Stimulated activated naive CD4-positive, alpha-beta T cell treated with Interleukin-2 at 50 U/mL for 16 hours (primary cell): ENCODE measurements at places on chromosomes 7 and 10.

DNA sequence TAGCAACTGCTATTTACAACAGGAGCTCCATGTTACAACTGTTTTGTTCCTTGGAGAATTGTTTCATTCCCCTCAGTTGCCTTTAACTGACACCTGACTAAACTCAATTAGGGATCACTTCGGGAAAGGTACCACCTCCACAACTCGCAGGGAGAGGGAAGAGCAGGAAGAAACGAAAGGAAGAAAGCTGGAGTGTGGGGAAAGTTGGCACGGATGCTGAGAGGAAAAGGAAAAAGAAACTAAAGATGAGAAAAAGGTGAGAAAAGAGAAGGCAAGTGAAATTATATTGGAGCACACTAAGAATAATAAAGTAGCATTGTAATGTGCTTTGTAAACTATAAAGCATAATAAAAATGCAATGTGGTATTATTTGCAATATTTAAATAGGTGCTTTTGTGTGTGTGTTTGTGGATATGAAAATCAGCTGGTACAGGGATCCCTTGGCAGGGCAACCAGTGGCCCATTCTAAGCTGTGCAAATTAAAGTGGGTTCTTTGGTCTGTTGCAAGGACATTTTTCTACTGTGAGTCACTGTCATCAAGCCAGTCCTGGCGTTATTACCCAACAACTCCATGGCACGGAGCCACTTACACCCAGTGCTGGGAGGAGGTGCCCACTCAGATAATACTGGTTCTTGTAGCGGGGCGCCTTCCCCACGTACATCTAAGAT is 45.9 kb downstream of the HIPK2 start:
- DNase-seq = no peak

- DNase-seq = no peak
Measured at GRCh38 chr7:77757589-77757988, 40.6 kb downstream of the TMEM60 start.

DNA sequence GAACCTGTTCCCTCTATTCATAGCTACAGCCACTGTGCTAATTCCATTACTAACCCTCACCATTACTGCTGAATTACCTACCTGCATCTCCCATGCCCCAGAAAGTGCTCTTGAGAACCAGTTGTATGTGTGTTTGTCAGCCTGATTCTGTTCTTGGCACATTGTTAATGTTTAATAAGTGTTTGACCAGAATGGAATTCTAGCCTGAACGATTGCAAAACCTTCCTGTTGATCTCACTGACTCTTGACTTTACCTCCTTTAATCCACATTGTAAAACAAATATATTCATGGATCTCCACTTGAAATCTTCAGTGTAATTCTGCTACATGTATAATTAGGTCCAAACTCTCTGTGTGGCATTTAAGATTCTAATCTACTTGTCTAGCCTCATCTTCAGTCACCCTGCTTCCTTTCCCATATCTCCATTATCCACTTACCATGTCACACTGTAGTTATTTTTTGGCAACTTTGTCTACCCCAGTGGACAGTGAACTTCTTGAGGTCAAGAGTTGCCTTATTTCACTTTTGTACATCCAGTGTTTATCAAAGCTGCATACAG is 4.9 kb downstream of the ZNF277 start:
- DNase-seq = no peak

DNA sequence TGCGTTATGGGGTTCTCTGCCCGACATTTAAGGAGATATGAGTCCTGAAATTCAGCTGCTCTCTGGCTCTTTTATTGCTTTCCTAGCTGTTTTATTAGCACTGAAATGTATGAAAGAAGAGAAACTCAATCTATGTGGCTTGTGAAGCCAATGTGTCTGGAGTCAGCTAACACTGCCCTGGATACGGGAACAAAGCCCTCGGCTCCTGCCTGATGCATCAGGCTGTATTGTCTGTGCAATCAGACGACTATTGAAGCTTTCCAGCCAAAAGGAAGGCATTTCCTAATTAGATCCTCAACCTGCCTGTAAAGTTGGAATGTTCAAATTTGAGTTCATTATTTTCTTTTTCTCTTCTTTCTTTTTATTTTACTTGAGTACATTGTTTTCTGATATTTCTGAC is 22.0 kb upstream of the TM9SF3 start:
- no peak for DNase-seq

DNA sequence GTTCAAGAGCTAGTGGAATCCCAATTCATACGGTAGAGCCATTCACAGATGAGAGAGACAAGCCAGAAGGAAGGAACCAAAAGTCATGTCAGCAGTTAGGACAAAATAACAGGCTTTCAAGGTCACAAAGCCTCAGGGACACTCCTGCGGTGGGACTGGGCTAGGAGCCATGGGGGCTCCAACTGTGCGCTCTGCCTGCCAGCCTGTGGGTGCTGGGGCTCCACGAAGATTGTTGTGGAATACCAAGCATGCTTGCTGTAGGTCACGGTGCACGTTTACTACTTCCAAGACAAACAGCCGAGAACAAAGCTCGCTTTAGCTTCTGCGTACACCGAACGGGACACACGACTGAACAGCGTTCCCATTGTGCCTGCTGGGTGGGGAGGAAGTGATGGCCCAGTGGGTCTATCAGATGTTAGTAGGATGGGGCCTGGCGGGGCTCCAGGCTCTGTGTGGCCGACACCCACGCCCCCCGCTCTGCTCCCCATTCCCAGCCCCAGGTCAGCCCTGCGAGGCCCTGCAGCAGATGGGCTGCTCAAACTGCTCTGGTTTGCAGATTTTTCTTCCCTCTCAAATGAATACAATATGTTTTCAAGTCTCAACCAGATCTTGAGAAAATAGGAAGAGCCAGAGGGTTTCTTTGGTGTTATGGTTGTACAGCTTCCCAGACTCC is 158.9 kb downstream of the EGFR start:
- DNase-seq = no peak

- DNase-seq = no peak
Measured at GRCh38 chr7:140074780-140075179, 12.0 kb upstream of the PARP12 start.

DNA sequence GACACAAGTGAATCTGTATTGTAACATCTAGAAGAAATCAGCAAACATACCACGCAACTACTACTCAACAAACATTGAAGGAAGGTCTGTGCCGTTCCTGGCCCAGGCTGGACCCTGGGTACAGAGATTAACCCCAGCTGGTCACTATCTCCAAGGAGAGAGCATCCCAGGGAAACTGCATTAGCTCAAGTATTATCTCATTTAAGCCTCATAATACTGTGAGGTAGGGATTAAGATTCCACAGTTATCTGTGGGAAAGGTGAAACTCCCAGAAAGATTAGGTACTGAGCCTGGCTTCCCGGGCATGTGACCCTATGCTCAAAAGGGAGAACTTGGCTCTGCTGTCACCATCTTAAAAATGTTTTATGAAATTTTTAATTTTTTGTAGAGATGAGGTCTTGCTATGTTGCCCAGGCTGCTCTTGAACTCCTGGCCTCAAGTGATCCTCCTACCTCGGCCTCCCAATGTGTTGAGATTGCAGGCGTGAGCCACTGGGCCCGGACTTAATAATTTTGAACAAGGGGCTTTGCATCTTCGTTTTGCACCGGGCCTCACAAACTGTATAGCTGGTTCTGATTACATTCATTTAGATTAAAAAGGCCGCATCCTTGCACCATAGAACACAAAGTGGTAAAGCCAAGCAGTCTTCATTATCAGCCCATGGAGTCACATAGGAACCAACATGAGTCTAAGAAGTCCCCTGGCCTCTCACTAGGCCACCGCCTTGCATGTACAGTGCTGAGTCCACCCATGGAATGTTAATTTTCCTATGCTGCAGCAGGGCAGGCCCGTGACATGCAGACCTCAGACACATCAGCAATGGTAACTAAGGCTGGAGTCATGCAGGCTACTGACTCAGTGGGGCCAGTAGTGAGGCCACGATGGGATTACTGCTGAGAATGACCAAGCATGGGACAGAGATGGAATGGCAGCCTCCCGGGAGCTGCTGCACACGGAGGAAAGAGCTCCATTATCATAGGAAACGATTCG is 5.5 kb upstream of the CTBP2 start:
- no peak for DNase-seq

- no peak for DNase-seq
Measured at GRCh38 chr7:2843191-2843685, 870 bp downstream of the GNA12 start.

GRCh38 chr10:3429676-3430075 is 257.1 kb upstream of the PITRM1 start:
- DNase-seq = no peak

DNA sequence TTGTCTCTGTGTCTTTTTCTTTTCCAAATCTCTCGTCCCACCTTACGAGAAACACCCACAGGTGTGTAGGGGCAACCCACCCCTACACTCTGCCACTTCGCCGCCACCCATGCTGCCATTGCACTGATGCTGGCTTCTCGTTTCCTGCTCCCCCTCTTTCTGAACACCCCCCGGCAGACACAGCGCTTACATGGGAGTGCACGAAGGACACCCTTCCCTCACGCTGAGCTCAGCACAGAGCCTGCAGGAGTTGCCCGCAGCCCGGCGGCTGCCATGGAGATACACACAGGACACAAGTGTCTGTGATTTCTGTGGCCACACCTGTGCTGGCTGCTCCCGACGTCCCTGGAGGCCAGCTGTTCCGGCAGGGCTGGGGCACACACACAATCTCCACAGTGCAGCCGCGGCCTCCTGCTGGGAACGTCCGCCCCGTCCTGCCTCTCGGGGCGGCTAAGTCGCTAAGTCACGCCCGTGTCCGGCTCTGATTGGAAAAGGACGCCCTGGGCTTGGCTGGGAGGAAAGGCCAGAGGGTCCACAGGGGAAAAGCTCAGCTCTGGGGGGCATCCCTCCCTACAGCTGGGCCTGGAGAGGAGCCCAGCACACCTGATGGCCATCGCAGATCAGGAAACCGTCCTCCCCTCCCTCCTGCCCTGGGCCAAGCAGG is 349.8 kb downstream of the PTPRN2 start:
- no peak for DNase-seq

DNA sequence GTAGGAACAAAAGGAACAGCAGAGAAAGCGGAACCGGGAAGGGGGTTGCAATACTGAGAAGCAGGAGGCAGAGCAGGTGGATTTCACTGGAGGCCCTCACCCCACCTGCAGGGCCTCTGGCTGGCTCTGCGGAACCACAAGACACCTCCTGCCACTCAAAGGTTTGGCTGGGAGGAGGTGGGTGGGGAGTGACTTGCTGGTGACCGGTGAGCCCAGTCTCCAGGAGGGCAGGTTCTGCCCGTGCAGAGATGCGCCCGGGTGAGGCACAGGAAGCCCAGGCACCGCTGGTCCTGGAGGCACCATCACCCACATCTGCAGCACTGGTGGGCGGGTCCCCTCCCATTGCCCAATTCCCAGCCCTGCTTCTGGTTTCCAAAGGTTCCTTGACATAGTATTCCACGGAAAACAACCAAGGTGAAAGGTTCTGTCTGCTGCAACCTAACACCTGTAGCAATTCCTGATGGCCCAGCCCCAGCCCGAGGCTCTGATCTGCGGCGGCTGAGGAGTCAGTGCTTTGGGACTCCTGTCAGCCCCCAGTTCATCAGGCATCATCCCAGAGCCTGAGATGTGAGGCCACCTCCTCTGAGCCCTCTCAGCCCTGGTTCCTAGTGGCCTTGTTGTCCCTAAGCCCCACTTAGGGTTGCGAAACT is 64.4 kb downstream of the CALML3 start:
- DNase-seq = no peak

GRCh38 chr7:154577141-154577873 is 425.6 kb downstream of the PAXIP1 start:
- no peak for DNase-seq

DNA sequence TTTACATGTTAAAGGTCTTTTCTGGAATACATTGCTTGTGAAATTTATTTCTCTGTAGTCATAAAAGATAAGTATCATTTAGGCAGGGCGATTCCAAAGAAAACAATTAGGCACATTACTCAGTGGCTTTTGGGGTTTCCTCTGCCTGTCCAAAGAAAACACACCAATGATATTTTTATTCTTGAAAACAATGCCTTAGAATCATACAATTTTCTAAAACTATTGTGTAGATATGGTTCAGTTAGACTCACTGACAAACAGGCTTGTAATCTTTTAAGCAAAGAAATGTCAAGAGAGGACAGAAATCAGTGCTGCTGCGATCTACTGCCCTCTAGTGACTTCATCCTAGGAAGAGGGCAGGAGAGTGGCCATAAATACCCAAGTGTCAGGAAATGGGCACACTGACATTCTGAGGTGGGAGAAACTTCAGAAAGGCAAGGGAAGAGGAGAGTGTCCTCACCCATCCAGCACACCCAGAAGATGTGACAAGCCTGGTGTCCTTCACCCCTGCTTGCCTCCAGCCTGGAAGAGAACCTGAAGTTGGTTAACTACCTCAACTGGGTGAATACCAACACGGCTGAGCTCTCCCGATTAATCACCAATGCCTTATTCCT is 120.5 kb downstream of the GALNT11 start:
- DNase-seq = peak; percentile 13

- no peak for DNase-seq
Measured at GRCh38 chr7:43405948-43406347, 177.0 kb upstream of the STK17A start.

- no peak for DNase-seq
Measured at GRCh38 chr7:46685051-46685450, 764.0 kb upstream of the IGFBP3 start.

DNA sequence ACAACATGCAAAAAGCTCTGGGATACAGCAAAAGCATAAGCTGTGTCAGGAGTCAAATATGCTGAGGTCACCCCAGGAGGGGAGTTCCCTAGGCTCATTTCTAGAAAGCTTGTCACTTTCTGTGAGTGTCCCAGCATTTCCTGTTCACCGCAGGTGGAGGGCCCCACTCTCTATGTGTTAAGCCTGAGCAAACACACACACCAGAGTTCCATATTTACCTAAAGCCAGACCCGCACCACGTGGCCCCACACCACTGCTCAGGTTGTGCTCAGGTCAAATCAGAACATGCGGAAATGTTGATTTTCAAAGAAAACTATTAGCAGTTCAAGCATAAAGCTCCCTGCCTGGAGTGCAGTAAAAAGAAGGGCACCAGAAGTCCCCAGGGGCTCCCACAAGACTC is 259.6 kb upstream of the PPP2R2D start:
- no peak for DNase-seq

GRCh38 chr7:24341691-24342413 is 57.9 kb downstream of the NPY start:
- DNase-seq = no peak

DNA sequence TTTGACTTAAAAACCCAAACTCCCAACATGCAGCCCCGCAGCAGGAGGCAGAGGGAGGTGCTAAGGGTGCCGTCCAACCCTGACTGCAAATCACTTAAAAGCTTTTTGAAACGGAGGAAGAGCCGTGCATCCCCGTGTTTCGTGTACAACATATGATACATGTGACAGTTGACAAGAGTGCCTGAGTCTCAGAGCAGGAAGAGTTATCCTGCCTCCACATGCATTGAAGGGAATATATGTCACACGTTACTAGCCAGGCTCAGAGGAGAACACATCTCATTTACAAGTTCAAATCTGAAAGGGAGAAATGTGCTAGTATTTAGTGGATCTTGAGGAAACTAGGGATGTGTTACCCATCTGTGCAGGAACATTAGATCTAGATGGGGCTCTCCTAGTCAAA is 69.9 kb downstream of the SDK1 start:
- no peak for DNase-seq

GRCh38 chr7:117582219-117582704 is 102.4 kb downstream of the CFTR start:
- no peak for DNase-seq
